ELF-1 (cell line): ENCODE measurements at places on chromosomes 3 and 15.

- DNase-seq, result no peak
Measured at GRCh38 chr15:61411902-61412510, 182.9 kb upstream of the RORA start.

- DNase-seq, result no peak
Measured at GRCh38 chr3:67557848-67558355, 96.5 kb downstream of the SUCLG2 start.

- no peak for DNase-seq
Measured at GRCh38 chr3:189398656-189399055, 226.9 kb downstream of the TPRG1 start.

GRCh38 chr3:12170207-12170606, 11.5 kb upstream of the TIMP4 start:
- DNase-seq, result no peak

DNA sequence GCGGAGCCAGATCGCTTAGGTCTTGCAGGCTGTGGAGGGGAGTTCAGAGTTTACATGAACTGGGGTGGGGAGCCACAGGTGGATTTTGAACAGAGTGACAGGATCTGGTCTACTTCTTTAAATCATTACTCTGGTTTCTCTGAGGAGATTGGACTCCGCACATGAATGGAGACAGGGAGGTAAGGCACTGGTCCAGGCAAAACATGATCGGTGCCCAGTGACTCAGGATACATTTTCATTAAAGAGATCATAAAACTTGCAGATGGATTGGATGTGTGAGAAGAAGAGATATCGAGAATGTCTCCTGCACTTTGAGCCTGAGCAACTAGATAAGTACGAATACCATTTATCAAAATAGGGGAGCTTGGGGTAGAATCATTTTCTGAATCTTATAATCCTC, 61.8 kb upstream of the CMSS1 start:
- DNase-seq, result no peak

DNA sequence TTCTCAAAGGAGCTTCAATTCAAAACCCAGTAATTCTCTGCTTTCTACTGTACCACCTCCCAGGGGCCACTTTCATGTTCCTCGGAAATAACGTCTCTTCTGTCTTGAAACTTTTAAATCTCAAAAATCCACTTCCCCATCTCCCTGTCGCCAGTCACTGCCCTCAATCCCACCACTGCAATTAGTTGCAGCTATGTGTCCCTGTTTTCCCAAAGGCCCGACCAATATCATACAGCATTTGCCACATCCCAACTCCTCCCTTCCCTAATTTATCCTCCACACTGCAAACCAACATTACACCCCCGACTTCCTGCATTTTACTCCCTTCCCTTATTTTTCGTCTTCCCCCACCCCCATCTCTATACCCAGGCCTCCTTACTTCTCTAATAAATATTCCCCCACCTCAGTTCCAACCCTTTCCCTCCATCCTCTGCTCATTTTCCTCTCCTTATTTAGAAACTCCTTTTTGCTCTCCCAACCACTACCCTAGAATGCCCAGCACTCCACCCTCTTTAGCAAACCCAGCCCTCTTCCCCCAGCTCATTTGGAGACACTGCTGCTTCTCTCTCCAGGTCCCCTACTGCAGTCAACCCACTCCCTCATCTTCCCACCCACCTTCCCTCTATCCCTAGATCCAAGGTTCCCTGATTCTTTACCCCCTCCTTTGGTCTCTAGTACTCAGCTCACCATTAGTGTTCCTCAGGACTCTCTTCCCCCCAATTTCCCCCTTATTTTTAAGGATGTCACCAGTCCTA, 1.1 kb downstream of the NPTN start:
- DNase-seq, result peak; percentile 55

GRCh38 chr3:16337856-16338540, 73.0 kb downstream of the OXNAD1 start:
- DNase-seq, result no peak
